Activated T-helper 17 cell treated with anti-CD3 and anti-CD28 coated beads, Interleukin-2, amount 50 U/mL, for 72 hours (primary cell): ENCODE measurements at places on chromosomes 5 and 9.

- ATAC-seq: peak; percentile 25
Observed at GRCh38 chr5:133967698-133968203, 674 bp downstream of the C5orf15 start.

GRCh38 chr5:77981820-77982219 is 205.7 kb upstream of the TBCA start:
- ATAC-seq: no peak

DNA sequence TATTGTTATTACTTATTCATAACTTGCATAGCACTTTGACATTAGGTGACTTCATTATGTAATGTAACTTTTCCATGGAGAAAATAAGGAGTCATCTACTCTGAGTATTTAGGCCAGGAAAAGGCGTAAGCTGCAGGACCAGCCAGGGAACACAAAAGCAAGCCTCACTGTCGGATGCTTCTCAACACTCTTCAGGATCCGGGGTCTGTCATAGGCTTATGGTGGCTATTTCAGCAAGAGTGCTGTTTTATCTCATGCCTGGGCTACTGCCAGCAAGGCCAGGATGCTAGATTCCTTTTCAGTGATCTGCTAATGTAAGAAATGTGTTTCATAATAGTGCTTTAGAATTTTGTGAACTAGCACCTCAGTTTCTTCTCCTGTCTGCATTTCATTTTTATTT is 162.4 kb downstream of the CHSY3 start:
- ATAC-seq: no peak

- no peak for ATAC-seq
Observed at GRCh38 chr9:107147134-107147533, 135.9 kb upstream of the RAD23B start.

DNA sequence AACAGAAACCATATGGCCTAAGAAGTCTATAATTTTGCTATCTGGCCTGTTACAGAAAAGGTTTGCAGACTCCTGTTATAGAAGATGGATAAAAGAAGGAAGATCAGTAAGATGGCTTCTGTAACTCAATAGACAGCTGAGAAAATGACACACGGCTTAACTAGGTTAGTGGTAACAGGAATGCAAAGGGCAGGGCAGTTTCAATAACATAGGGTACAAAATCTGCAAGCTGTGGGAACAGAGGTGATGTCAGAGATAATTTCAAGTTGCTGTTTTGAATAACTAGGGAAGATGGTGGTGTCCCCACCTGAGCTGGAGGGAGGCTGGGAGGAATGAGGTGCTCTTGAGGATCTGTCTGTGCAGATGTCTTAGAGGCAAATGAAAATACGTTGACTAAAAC is 106.5 kb downstream of the GLIS3 start:
- no peak for ATAC-seq

- no peak for ATAC-seq
Observed at GRCh38 chr5:163489055-163489744, 16.2 kb upstream of the MAT2B start.

- peak; percentile 21 for ATAC-seq
Observed at GRCh38 chr5:39146831-39147540, 72.4 kb downstream of the FYB1 start.

- ATAC-seq: no peak
Observed at GRCh38 chr5:111360173-111360572, 136.0 kb downstream of the CAMK4 start.

GRCh38 chr5:180286-180918 is 10.9 kb upstream of the LRRC14B start:
- ATAC-seq: no peak

DNA sequence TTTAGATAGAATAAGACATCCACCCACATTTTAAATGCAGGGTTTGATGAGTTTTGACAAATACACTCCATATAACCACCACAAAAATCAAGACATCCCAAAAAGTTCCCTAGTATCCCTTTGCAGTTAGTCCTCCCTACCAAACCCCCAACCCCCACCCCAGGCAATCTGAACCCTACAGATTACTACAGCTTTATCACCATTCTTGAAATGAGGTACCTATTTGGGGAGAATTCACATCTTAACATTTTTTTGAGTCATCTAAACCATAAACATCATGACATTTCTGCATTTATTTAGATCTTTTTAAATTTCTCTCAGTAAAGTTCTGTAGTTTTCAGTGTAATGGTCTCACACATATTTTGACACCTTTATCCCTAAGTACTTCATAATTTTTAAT is 53.9 kb downstream of the PTBP3 start:
- ATAC-seq: peak; percentile 26

GRCh38 chr9:107213561-107214028 is 69.5 kb upstream of the RAD23B start:
- ATAC-seq: peak; percentile 99

DNA sequence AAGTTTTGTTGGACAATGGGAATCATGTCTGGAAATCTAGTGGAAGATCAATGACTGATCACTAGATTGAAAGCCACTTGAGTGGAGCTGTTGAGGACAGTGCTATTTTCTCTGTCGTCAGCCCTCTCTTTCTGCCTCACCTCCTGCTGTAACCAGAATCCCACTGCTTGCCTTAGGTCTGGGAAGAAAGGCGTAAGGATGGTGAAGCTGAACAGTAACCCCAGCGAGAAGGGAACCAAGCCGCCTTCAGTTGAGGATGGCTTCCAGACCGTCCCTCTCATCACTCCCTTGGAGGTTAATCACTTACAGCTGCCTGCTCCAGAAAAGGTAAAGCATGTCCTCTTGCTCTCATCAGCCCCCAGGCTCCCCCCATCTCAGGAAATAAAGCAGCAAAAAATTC is 1.1 kb downstream of the NSG2 start:
- no peak for ATAC-seq

DNA sequence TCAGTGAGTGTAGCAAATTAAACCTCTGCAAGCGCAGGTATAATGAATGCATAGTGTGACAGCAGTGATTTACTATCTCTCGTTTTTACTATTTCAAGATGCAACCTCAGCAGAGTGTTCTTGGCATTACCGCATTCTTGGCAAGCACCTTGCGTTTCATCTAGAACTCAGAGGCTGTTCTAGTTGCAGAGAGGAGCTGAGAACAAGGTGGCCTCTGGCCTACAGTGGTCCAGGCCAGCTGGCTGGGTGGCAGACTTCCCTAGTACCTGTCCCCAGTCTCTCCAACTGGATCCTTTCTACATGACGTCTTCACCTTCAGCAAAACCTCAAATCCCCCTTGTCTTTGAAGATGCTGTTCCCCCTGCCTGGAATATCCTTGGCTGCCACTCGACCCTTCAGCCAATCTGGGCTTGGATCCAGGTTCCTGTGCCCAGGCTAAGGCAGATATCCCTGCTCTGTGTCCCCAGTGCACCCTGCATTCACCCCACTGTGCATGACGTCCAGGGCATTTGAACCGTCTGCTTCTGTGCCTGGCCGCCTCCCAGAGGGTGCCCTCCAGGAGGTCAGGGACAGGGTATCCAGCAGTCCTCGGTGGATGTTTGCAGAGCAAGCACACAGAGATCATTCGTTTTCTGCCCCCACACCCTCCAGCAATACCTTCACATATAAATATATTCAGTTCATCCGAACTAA is 120.4 kb upstream of the CPEB4 start:
- no peak for ATAC-seq

DNA sequence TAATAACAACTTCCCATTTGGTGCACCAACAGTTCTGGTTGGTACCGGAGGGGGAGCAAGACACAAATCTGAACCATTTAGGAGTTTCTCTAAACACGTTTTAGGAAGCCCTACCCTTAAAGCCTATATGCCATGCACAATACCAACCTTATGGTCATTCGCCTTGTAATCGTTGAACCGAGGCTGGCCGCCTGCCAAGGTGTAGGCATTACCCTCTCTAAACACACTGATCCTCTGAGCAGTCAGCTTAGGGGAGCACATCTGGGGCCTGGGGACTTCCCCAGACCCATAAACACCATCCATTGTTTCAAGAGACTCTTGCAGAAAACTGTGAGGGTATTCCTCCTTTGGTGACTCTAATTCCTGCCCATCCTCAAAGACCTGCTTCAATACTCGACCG is 328 bp downstream of the GRXCR2 start:
- ATAC-seq: no peak

- no peak for ATAC-seq
Observed at GRCh38 chr5:75686480-75686879, 30.8 kb downstream of the POC5 start.

DNA sequence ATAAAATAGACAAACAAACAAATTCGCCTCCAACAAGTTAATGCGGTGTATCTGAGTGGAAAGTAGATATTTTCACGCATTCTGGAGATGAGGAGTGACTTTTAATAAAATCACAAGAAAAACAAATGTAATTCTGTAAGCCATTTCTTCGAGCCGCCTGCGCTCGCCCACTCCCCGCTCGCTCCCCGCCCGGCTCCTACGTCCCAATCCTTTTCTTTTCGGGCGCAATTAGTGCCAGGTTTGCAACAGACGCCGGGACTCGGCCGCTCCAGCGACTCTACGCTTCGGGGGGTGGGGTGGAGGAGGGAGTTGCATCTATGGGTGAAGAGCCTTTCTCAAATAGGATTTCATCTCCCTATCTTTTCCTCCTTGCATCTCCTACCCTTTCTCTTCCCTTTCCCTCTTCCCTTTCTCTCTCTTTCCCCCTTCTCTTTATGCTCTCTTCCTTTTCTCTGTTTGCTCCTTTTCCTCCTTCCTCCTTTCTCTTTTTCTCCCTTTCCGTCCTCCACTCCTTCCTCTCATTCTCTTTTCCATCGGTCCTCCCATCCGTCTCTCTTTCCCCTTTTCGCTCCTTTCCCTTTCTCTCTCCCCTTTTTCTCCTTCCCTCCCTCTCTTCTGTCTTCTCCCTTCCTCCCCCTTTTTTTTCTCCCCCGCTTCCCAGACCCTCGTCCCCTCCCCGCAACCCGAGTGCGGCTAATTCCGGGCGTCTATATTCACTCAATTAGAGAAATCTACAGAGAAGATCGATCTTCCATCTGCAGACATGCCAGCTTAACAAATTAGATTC is 6.1 kb upstream of the OTP start:
- ATAC-seq: no peak

- ATAC-seq: no peak
Observed at GRCh38 chr5:1162751-1163150, 38.6 kb upstream of the SLC6A19 start.

GRCh38 chr5:32449262-32449661 is 4.7 kb upstream of the ZFR start:
- no peak for ATAC-seq

- no peak for ATAC-seq
Observed at GRCh38 chr9:133928248-133928764, 63.8 kb downstream of the VAV2 start.

- ATAC-seq: no peak
Observed at GRCh38 chr5:172858990-172859811, 25.1 kb downstream of the ERGIC1 start.

DNA sequence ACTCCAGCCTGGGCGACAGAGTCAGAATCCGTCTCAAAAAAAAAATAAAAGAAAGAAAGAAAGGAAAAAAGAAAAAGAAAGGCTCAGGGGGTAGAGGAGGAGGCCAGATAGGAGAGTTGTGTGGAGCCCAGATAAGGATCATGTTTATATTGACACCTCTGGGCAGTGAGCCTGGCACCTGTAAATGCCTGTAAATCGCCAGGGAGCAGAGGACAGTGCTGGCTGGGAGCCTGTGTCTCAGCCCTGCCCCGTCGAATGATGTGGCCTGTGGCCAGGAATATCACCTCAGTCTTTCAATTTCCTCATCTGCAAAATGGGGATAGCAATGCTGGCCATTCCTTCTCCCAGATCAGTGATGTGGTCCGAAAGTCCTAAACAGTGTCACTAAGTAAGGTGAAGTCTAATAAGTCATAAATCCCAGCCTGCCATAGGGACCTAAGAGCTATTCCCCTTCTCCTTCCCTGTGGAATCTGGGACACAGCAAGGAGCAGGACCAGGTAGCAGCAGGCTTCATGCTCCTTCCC is 10.3 kb upstream of the ABO start:
- no peak for ATAC-seq

- no peak for ATAC-seq
Observed at GRCh38 chr5:15993919-15994318, 185.7 kb downstream of the MARCHF11 start.

- ATAC-seq: peak; percentile 53
Observed at GRCh38 chr5:168960497-168960896, 340.4 kb downstream of the SLIT3 start.

GRCh38 chr5:33539212-33539611 is 98.4 kb downstream of the TARS1 start:
- ATAC-seq: no peak

DNA sequence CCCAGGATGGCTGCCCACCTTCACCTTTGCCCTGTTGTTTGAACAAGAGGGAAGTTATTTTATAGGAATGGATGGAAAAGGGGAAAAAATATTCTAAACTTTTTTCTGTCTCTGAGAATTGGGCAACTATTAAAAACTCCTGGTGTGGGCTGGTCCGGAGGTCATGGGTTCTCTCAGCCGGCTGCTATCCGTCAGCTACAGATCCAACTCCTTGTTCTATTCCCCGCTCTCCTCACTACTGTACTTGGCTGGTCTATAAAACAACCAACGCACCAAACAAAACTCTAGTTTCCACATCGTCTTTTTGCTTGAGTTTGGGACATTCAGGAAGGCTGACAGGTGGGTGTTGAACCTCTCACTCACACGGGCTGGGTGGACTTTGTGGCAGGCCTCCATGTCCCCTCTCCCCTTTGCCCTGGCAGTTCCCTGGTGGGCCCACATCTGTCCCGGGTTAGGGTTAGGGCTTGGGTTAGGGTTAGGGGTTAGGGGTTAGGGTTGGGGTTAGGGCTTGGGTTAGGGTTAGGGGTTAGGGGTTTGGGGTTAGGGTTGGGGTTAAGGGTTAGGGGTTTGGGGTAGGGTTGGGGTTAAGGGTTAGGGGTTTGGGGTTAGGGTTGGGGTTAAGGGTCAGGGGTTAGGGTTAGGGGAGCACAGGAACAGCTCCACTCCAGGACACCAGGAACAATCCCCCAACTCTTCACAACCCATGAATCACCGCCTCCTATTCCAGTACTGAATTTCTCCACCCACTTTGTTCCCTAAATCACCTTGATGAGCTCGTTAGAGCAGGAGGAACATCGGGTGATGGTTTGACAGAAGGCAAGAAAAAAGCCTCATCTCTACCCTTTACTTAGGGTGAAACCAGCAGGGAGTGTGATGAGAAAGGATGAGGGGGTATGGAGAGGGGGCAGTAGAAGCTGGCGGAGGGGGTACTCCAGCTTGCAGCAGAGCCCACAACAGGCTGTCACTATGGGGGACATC is 302.1 kb upstream of the IRX4 start:
- ATAC-seq: no peak

DNA sequence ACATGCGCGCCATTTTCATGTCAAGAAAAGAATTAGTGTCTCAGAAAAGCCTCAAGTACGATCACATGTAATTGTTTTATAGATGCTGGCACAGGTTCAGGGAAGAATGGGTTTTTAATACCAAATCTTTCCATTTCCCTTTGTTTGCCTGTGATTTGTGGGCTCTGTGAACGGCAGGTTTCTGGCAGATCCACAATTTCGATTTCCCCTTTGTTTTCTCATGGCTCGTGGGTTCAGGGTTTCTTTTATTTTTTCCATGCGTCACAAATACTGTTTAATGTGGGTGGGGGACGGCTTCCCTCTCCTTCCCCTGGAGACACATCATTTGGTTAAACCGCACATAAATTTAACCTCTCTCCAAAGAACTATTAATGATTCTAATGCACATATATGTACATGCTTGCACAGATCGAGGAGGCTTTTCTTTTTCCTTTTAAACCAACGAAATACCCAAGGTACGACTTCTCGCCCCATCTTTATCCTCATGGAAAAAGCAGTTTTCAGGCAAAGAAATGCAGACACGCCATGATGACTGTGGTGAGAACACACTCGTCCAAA is 195.9 kb downstream of the SLIT3 start:
- no peak for ATAC-seq
